NB4 (cell line): ENCODE measurements at places on chromosomes 11 and 22.
A peak's percentile ranks its signal among the peaks of the same experiment; 100 is the strongest.

GRCh38 chr11:70662691-70663098 lies 264.4 kb downstream of the CTTN start:
- DNase-seq, result no peak

DNA sequence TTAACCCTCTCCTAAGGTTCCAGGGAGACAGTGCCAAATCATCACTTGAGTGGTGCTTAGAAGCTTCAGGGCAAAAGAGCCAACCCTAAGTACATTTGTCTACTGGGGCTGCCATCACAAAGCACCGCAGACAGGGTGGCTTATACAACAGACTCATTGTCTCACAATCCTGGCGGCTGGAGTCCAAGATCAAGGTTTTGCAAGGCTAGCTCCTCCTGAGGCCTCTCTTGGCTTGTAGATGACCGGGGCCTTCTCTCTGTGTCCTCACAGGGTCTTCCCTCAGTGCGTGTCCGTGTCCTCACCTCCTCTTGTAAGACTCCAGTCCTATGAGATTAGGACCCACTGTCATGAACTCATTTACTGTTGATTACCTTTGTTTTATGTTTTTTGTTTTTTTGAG lies 34.1 kb upstream of the CD81 start:
- DNase-seq, result no peak

DNA sequence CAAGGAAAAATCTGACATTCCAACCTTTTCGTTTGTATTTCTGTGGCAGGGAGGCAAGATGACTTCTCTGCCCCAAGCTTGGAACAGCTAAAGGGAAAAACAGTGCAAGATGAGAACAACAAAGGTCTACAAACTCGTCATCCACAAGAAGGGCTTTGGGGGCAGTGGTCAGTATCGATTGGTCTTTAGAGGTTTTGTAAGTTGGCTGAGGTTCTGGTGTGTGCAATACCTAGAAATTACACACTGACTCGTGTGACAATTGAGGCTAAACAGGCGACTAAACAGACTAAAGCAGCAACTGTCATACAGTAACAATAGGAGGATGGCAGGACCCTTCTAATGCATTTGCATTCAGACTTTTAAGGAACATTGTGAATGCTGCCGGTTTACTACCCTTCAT lies 994 bp downstream of the DEPDC5 start:
- no peak for DNase-seq

DNA sequence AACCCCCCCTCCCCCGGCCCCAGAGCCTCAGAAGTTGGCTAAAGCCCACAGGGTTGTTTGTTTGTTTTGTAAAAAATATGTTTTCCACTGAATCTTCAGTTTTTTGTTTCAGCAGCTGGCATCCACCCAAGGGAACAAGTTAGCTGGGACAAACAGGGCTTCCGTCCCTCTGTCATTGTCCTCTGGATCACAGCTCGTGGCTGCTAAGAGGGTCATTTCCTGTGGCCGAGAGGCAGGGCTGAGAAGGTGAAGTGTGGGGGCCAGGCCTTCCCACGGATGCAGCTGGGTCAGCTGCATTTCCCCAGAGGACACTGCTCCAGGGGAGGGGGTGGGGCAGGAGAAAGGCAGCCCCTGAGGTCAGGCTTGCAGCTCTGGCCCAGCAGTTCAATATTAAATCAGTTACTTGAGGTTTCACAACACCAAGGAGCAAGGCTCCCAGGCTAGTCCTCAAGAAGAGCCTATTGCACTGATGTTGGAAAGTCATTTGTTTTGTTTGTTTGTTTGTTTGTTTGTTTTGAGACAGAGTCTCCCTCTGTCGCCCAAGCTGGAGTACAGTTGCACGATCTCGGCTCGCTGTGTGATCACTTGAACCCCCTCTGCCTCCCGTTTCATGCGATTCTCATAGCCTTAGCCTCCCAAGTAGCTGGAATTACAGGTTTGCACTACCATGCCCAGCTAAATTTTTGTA lies 34.4 kb upstream of the SMTN start:
- peak; percentile 58 for DNase-seq

DNA sequence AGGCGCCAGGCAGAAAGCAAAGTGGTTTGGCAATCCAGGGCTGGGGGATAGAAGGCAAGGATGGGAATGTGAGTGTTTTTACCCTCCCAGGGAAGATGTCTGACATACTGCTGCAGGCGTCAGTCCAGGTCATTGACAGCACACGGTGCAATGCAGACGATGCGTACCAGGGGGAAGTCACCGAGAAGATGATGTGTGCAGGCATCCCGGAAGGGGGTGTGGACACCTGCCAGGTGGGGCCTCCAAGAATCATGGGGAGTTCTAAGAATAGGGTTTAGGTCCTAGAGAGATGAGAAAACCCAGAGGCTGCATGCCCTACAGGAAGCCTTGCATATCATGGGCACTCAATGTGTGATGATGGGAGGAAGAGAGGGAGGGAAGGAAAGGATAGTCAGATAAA lies 28.3 kb upstream of the SMIM35 start:
- DNase-seq, result no peak

DNA sequence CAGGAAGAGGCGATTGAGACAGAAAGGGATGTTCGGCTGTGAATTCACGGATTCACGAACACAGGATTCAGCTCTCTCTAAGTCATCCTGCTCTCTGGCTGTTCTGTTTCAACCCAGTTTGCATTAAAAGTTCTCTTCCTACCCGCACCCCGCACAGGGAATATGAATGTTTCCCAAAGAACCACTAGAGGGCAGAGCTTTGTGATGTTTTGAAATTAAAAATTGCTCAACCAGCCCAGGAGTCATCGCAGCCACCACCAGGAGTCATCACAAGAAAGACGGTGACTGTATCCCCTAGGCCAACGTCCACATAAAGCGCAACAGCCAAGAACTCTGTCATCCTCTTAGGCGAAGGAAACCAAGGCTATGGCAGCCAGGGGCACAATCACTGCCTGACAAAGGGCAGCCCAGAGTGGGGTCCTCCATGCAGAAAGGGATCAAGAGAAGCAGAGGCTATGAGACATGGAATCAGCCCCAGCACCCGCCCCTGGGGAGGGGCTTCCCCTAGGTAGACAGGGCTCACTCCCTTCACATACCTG lies 122.4 kb downstream of the WT1 start:
- peak; percentile 81 for DNase-seq

GRCh38 chr22:48093981-48094380 lies 1331.5 kb downstream of the TBC1D22A start:
- DNase-seq, result no peak

- no peak for DNase-seq
These were observed 396 bp upstream of the ROBO3 start for GRCh38 chr11:124864892-124865180.

GRCh38 chr11:133966921-133967598 lies 10.3 kb upstream of the IGSF9B start:
- DNase-seq, result peak; percentile 39

GRCh38 chr11:61954106-61954850 lies 4.1 kb downstream of the BEST1 start:
- peak; percentile 52 for DNase-seq

- DNase-seq, result no peak
These were observed at the start of gene TSKU for GRCh38 chr11:76783294-76783895. Gene TSKU, plus strand, starts transcription at chr11:76783356. Its CDS starts 12,261 bp downstream, at chr11:76795617.

GRCh38 chr11:58508005-58508404 lies at the start of gene OR5B21:
Gene OR5B21, minus strand, starts transcription at chr11:58508105. Its CDS starts 0 bp downstream, at chr11:58508105.
- DNase-seq, result no peak

DNA sequence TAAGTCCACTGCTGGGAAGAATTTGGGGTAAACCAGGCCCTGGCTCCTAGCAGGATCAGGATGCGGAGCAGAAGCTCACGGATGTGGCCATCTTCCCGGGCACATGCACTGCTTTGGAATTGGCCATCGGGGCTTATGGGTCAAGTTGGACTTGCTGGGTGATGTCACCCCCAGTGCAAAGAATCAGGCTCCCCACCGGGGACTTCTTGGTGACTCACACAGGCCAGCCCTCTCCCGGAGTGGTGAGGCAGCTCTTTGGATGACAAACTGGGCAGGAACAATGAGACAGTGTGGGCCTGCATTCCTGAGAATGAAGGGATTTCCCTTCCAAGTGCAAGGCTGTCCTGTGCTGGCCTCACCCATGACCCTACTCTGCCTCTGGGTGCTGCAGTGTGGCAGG lies 128.8 kb upstream of the ANO1 start:
- DNase-seq, result no peak

DNA sequence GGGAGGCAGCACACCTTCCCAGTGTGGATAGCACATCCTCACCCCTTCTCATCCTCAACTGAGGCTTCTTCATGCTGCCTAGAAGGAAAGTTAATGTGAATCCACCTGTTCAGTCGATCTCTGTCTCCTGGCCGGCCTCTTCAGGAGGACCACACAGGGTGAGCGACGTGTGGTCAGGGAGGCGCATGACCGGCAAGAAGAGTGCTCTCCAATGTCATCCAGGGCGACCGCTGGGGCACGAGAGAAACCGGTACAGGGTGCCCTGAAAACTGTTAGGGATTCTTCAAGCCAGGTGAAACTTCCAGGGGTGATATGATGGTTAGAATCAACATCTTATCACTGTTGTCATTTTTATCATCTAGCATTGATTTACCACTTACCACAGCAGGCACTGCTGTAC lies 43.0 kb downstream of the IGSF9B start:
- no peak for DNase-seq

- no peak for DNase-seq
These were observed 56.2 kb downstream of the NAV2 start for GRCh38 chr11:19768815-19769214.

DNA sequence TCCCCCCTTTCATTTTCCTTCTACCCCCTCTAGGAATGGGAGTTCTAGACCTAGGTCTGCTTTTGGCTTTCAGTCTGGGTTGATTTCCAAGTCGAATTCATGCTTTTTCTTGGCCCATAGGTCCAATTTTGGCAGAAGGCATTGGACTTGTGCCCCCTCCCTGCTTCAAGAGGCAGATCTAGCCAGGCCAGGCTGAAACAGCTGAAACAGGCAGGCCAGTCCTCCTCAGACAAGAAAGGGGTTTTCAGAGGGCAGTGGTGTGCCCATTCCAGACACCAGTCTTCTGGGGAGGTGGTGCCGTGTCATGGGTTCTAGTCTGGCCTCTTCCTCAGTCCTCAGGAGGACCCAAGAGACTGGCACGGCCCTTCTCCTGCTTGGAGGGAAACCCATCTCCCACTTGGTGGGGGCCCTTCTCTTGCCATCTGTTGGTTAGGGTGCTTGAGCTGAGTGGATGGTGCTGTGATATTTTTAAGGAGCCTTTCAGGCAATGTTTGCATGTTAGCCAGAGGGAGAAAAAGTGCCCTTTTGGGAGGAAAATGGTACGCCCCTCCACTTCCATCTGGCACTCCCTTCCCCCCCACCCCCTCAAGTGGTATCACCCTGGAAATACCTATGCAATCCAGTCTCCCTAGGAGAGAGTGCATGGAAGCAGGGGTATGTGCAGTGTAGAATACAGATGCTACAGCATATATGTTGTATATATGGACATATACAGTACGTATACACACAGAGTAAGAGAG lies 53.6 kb downstream of the SYT13 start:
- no peak for DNase-seq

DNA sequence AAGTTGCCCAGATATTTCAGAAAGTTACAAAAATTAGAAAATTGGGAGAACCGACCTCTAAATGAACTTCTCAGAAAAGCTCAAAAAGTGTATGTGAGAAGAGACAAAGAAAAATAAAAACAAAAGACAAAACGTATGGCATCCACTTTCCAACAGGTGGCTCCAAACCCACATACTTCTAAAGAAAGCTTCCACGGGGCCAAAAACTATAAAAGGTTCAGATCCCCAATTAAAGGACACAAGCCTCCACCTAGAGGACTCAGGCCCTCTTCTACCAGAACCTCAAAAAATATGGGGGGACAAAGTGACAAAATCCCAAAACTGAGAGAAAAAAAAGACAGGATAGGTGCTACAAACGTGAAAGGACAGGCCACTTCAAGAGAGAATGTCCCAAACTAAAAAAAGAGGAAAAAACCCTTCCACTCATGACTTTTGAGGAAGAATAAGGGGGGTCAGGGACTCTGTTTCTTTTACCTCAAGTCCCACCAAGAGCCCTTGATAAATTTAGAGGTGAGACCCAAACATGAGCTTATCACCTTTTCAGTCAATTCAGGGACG lies 8.8 kb downstream of the SCGB2A1 start:
- peak; percentile 38 for DNase-seq

- DNase-seq, result peak; percentile 30
These were observed 89.6 kb downstream of the ISX start for GRCh38 chr22:35155403-35156025.

DNA sequence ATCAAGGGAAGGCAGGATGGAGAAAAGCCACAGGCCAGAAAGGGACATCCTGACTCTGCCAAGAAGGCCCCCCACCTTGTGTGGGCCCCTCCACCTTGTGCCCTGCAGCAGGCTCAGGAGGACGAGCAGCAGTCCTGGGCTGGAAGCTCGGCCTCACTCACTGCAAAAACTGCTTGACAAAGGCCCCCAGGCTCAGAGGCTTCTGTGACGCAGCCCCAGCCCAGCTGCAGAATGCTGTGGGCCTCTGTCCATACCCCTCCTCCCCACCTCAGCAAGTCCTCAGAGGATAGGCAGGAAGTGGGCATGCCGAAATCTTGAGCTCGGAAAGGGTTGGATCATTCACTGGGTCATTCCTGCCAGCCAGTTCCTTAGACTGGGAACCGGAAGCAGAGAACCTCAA lies 61.9 kb downstream of the NRXN2 start:
- DNase-seq, result peak; percentile 89

- DNase-seq, result no peak
These were observed 677.3 kb downstream of the TBC1D22A start for GRCh38 chr22:47439643-47440265.

- DNase-seq, result no peak
These were observed 24.1 kb upstream of the CLNS1A start for GRCh38 chr11:77661670-77662069.

GRCh38 chr22:36548606-36549005 lies 19.6 kb upstream of the EIF3D start:
- DNase-seq, result peak; percentile 15

DNA sequence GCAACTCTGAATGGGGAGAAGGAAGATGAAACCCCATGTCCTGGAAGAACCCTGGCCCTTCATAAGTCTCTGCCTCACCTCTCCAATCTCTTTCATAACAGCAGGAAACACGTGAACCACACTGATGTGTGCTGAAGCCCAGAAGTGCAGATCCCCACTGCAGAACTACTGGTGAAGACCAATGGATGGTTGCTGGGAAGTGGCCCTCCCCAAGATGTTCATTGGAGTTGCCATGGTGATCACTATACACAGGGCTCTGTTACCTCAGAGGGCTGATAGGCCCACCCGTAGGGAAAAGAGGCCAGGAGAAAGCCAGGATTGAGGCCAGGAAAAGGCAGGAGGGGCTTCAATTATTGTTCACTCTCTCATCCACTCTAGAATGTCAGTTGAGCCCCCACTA lies 11.6 kb downstream of the TST start:
- DNase-seq, result no peak

DNA sequence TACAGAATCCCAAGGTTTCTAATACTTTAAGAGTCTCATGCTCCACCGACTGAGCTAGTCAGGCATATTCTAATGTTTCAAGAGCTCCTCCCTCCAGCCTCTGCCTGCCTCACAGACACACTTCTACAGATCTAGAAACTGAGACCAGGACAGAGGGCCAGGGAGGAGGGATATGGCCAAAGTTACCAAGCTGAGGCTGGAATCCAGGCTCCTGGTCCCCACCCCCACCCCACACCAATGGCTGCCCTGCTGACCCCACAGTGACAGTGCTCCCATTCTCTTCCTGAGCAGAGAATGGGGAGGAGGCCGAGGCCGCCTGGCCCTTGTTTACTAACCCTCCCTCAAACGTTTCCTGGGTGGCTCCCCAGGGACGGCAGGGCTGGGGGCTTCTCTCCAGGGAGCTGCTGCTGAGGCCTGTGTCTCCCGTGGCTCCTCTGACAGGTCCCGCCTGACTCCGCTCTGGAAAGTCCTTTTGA lies 2.2 kb downstream of the PLEKHB1 start:
- peak; percentile 46 for DNase-seq
